Inflammatory macrophage treated with lipopolysaccharide for 1 hour (primary cell): ENCODE measurements at places on chromosomes 3 and 15.

GRCh38 chr3:95168526-95168925, 1105.7 kb downstream of the NSUN3 start:
- DNase-seq = no peak

DNA sequence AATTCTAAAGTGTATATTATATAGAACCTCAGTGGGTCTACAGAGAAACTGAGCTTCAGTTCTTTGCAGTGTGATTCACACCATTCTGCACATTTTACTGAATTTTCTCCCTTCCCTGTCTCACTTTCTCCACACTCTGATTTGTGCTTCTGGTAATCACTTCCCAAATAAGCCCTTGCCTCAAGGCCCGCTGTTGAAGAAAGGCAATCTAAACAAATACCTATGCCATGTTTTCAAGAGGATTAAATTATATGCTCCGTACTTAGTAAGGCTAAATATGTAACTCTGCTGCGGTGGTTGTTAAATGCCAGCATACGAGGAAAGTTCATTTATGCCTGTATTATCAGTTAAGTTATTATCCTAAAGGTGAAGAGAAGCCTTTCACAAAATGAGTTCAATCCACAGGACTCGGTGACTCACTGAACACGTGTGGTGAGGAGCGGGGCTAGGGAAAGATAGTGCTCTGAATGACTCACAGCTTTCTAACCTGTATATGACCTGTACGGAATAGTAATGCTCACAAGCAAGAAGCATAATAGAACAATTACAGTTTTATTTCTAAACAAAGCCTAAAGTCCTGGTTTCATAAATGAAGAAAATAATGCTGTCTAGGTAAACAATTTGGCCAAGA, 25.1 kb downstream of the CNTN6 start:
- DNase-seq = no peak

- no peak for DNase-seq
Observed at GRCh38 chr3:3951071-3951470, 151.8 kb downstream of the LRRN1 start.

GRCh38 chr3:189236352-189236751, 64.6 kb downstream of the TPRG1 start:
- DNase-seq = no peak

- no peak for DNase-seq
Observed at GRCh38 chr3:43817064-43817463, 126.3 kb downstream of the ABHD5 start.

DNA sequence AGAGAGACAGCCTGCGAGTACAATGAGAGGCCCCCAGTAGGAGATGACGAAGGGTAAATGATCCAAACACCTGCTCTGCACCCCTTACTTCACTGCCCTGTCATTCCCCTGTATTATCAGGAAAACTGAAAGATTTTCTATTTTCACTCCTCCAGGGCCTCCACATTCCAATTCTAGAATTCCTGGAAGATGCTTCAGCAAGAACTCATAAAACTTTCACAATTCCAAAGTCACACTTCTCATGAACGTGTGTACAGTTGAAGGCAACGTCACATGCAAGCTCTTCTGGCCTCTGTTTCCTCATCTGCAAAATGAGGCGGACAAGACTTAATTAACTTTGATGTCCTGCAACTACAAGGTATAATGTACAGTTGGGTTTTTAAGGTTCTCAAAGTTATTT, 62.8 kb upstream of the SPATA12 start:
- DNase-seq = no peak

DNA sequence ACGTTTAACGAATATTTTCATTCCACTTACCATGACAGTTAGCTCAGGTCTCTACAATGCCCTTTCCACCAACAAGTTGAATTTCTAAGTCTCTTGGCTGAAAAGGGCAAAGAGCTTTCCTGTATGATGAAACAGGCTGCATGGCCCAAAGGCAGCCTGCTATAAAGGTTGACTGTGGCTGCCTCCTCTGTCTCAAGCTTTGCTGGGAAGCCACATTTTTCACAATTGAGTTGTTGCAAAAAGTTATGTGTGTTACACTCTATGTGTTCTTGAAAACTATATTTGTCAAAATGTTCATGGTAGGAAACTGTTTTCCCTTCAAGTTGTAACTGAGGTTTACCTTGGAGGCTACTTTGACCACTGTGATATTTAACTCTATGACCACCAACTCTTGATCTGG, 49.5 kb downstream of the DZIP1L start:
- DNase-seq = no peak

DNA sequence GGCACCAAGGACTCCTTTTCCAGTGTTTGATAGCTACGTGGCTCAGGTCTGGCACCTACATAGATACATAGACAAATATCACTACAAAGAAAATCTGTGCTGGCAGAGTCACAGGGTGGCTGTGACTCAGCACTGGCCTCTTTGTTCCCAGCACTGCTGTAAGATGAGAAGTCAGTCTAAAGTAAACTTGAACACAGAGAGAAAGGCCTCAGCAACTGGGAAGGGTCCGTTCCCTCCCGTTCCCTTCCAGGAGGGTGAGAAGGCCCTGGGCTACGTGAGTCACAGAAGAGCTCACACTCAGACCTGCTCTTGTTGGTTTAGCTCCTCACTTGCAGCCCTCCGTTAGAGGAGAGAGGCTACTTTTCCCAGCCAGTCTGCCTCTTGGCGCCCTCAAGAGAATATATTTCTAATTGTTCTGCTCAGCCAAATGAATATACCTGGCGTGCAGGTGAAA, 23.1 kb downstream of the ANXA2 start:
- no peak for DNase-seq

- DNase-seq = no peak
Observed at GRCh38 chr3:26108846-26109489, 319.1 kb downstream of the OXSM start.

DNA sequence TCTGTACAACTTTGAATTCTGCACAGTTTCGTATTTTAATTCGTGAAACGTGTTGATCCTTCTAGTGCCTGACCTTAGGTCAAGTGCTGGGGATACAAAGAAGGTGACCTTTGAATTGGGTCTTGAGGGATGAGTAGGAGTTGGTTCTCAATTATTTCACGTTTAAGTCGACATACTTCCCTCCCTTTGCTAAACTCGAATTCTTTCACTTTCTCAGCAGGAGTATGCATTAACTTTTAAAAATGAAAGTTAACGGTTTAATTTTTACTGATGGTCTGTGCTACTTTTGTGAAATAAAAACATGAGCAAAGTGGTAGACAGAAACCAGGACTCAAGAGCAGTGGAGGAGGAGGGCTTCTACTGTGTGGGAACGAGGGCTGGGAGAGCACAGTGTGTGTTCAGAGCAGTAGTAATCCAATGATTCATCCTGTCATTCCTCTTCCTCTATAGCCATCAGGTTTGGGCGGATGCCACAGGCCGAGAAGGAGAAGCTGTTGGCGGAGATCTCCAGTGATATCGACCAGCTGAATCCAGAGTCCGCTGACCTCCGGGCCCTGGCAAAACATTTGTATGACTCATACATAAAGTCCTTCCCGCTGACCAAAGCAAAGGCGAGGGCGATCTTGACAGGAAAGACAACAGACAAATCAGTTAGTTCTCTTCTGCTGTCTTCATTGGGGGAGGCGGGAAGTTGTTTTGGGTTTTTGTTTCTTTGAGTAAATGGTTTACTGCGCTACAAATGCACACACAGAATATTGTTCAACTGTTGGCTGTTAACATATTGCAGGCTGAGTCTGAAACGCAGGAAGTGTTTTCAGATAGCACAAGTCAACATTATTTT, 78.6 kb upstream of the TSEN2 start:
- DNase-seq = peak; percentile 99

DNA sequence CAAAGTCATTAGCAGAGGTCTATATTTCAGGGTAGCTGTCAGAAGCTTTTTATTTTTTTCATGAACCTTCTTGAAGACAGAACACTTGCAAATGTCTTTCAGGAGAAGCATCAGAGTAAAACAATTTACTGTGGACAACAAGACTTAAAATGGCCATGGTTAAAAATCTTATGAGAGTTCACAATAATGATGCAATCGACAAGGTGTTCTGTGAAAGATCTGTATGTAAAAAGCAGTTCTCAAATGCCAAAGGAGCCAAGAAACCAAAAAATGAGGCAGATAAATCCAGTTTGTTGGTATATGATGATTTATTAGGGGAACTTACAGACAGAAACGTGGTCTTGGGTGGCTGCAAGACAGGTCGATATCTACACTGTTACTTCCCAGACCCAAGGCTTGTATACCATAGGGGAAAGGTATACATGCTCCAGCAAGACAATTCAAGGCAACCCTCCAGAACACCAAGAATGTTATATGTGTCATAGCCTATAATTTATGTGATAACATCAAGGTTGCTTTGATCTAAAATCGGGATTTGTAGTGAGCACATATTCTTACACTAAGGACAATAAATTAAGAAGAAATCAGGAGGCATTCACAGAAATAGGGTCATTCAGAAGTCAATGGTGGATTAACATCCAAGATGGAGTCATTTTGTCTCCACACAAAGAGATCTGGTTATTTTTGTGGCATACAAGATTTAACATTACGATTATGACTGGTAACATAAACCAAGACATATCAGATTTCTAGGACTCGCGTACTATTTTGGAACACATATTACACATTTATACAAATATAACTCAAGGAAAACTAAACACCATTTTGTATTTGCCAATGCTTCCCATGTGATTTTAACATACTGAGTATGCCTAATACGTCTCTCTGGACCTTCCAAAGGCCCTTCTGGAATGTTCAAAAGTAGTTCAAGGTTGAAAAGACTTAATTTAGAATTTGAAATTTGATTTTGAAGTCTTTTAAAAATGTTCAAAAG, 316.4 kb downstream of the THSD4 start:
- DNase-seq = no peak

- no peak for DNase-seq
Observed at GRCh38 chr3:55717481-55717880, 230.4 kb upstream of the WNT5A start.

- DNase-seq = no peak
Observed at GRCh38 chr3:104911376-104911775, 455.3 kb upstream of the ALCAM start.

DNA sequence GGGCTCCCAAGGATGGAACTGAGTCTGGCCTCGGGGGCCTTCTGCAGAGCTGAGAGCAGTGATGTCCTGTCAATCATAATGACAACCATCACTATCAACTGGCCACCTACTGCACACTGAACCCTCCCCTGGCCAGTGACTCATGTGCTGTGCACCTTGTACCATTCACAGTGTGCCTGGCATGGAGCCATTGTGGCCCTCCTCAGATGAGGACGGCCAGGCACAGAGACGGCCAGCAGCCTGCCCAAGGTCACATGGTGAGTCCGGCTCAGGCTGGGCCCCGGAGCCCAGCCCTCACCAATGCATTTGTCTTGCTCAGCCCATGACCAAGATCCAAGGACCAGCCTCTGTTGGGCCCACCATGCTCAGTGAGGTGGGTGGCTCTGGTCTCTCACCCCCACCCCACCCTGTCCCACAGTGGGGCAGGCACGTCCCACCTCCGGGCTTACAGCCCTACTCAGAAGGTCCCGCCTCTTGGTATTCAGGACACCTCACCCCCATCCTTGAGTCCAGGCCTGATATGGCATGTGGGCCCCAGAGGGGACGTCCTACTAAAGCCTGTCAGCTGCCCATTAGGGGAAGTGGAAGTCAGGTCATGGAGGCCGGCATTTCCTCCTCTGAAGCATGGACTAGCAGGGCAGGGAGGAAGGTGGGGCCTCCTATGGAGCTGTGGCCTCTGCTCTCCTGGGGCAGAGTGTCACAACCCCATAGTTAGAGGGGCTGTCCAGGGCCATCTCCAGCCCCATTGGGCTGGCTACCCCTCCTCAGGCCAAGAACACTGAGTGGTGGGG, 35.9 kb upstream of the TMEM115 start:
- DNase-seq = peak; percentile 72

DNA sequence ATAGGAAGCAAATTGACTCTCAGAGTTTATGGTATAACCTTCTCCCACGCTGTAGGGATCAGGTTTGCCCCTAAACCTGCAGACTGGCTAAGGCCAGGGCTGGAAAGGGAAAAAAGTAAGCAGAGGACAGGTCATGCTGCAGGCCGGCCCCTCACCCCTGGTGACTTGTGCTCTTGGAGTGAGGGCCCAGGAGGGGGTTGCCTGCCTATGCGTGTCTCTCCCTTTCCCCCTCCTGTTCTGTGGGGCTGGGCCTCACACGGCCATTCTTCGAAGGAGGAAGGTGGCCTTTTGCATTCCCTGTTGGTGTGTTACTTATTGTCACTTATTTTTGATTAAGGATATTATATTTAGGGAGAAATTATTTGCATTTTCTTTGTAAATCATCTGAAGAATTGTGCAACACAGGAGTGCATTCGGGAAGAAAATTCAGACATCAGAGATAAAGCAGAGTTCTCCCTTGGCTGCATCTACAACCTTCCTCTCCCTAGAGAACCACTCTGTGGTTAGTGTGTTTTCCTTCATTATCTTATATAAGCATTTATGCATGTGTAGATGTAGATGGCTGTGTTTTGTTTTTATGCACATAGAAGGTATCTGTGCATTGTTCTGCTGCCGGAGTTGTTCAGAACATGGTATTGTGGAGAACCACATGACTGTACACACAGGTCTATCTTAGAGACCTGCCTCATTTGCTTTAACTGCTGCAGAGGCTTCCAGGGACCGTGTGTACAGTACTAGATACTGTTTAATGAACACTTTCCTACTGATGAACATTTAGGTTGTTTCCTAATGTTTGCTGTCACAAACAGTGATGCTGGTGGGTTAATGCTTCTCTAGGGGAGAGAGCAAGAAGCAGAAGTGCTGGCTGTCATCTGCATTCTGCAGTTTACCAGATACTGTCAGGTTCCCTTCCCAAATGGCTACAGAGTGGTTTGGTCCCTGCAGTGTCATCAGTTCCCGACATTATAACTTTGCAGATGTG, 133.5 kb downstream of the APBA2 start:
- DNase-seq = no peak

DNA sequence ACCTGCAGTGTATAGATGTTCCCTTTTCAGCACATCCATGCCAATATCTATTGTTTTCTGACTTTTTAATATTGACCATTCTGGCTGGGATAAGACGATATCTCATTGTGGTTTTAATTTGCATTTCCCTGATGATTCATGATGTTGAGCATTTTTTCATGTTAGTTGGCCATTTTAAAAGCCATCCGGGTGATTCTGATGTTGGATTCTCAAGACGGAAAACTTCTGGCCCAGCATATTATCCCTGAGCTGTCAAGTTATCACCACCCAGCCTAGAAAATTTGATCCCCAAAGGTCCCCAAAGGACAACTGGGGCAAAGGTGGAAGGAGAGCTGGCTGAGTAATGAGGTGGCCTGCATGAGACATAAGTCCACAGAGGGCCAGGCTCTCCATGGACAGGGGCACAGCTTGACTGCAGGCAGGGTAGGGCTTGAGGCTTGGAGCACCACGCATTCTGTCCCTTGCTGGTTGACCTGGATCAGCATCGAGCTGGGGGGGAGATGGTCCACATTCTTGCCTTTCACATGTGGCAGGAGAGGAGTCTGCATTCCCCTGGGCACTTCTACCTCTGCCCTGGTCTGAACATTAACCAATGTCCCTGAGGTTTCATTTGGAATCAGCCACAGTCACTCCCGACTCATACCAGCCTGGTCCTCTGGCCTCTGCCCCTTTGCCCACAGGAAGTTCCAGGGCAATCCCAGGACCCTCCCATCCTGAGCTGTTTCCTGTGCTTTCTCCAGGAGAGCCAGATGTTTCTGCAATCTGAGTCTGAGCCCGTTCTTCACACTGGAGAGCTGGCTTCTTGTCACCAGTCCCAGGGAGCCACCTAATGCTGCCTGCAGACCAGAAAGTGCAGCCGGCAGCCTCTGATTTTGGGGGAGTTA, 69.2 kb downstream of the ISG20 start:
- DNase-seq = no peak
